ENCODE measurements at places on chromosomes 2 and 18.
A peak's percentile ranks its signal among the peaks of the same experiment; 100 is the strongest.

- DNase-seq = no peak
Measured at GRCh38 chr2:103268841-103269498, 507.1 kb downstream of the TMEM182 start.

GRCh38 chr2:53028225-53028624 is 739.4 kb upstream of the CHAC2 start:
- DNase-seq = no peak

- DNase-seq = no peak
Measured at GRCh38 chr2:64610316-64610855, 43.3 kb downstream of the SERTAD2 start.

GRCh38 chr2:159706385-159706980 is 5.8 kb upstream of the MARCHF7 start:
- no peak for DNase-seq

GRCh38 chr2:227433171-227433570 is 38.8 kb upstream of the AGFG1 start:
- no peak for DNase-seq

DNA sequence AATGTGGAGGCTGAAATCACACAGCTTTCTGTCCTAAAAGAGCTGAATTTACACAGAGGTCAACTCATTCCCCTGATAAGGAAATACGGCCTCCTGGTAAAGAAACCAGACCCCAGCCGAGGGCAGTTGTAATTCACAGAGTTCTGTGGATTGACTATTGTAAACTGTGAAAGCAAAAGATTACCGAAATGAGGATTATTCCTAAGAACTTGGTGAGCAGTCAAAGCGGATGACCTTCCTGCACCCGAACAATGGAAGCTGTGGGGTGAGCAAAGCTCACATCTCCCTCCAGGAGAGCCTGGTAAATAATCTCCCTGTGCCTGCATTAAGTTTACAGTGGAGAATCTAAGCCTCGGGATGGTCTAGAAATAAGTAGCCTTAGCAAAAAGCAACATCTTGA is 138.2 kb upstream of the PXDN start:
- no peak for DNase-seq

DNA sequence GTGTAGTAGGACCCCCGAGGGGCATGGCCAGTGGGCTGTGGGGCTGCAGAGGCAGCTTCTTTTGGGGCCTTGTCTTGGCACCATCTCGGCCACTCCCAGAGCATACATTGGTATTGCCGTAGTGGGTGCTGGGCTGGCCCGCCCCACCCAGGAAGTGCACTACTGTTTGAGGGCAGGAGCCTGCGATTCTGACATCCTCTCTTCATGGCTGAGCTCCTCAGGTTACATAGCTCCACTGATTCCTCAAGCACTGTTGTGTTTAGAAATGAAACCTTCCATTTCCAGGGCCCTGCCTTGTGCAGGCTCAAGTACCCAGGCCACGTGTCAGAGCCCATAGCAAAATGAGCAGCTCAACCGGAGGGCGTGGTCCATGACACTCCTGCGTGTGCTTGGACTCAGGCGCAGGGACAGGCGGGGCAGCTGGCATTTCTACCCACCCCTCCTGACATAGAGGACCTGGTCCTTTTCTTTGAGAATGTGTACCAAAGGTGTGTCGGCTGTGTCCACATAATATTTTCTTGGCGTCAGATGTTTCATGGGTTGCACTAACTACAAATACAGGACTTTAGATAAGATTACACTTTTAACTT is 67.9 kb downstream of the DGKD start:
- peak; percentile 83 for DNase-seq

DNA sequence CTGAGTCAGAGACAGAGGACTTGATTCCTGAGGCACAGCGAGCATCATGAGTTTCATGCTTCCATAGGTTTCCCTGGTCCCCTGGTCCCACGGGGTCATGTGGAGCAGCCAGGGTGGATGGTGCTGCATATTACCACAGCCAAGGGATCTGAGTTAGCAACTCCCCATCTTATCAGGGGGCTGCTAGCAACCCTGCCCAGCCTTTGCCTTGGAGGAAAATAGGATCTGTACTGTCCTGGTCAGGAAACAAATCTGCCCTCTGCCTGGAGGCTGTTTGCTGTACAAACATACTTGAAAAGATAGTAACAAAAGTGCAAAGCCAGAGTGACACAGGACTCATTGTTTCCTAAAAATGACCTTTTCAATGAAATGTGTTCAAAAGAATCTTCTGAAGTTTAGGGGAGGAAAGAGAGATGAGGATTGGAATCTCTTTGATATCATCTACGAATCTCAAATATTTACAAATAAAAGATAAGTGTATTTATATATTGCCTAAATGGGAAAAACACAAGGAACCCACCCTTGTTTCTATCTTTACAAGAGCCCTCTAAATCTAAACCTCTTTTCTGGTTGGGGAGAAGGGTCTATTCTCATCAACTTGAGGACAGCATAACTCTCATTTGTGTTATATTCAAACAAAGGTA is 194.8 kb downstream of the CD226 start:
- DNase-seq = no peak

DNA sequence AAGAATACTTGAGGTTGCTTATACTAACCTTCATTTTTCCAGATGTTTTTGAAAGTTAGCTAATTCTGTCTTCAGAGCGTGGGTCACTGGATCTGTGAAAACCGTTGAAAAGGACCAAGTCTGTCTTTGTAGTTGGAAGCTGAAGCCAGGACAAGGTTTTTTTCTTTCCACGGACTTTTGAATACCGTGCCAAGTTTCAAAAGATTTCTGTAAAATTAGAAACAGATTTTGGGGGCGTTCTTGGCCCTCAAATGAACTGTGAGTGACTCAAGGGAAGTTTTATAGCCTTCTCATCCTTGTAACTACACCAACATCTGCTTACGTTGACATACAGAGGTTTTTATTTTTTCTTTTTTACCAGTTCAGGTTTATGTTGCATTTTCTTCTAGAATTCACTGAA is at the start of gene FAP:
TSS of gene FAP (minus strand) at position 152 of the 400 bp plus-strand sequence. CDS start at position 34, 118 bp downstream.
- DNase-seq = no peak
